A549 treated with GW870086 at 1 μM for 4 hours (cell line): ENCODE measurements at places on chromosomes 7 and 10. TPM values are rescaled to one million over a fixed set of nuclear protein-coding genes. Genes with fewer than 3 reads are reported as not detected.

Gene ANKRD30A
- total RNA-seq: 0.31 to 1.2 TPM (median 0.57 TPM) in 5 replicates

Gene CHRM2
- not detected in 5 replicates for total RNA-seq

Gene OR9A2
- not detected in 5 replicates for total RNA-seq

Gene MEOX2
- not detected in 5 replicates for total RNA-seq

Gene LARP4B
- total RNA-seq: 30.7 to 37.6 TPM (median 37.2 TPM) in 5 replicates

Gene MALRD1
- not detected in 5 replicates for total RNA-seq

Gene PTPN20
- 3.7 to 4.7 TPM (median 4.1 TPM) in 5 replicates for total RNA-seq

Gene GDF2
- total RNA-seq: not detected in 5 replicates

Gene SPACDR
- total RNA-seq: 0.65 to 1.3 TPM (median 0.70 TPM) in 5 replicates

Gene OR2A12
- not detected in 5 replicates for total RNA-seq

Gene EPO
- 0.09 TPM in 1 of 5 replicates, not detected in the others for total RNA-seq

Gene TCAF1
- 12.6 to 21.0 TPM (median 16.3 TPM) in 5 replicates for total RNA-seq

Gene TLX1
- total RNA-seq: not detected in 5 replicates

Gene GPRIN2
- total RNA-seq: 30.6 to 40.9 TPM (median 37.8 TPM) in 5 replicates

Gene ARHGAP19
- 4.8 to 5.7 TPM (median 5.2 TPM) in 5 replicates for total RNA-seq

Gene AGFG2
- 16.6 to 27.4 TPM (median 25.2 TPM) in 5 replicates for total RNA-seq

Gene CCAR1
- total RNA-seq: 54.7 to 63.7 TPM (median 61.3 TPM) in 5 replicates

Gene CCNJ
- 5.0 to 7.5 TPM (median 7.2 TPM) in 5 replicates for total RNA-seq

Gene CFAP69
- 1.8 to 3.3 TPM (median 1.9 TPM) in 5 replicates for total RNA-seq

Gene HMX2
- 0.14 to 0.25 TPM in 2 of 5 replicates, not detected in the others for total RNA-seq

Gene TBC1D12
- total RNA-seq: 4.6 to 5.9 TPM (median 5.4 TPM) in 5 replicates

Gene HOXA6
- total RNA-seq: 0.83 to 2.2 TPM (median 1.5 TPM) in 5 replicates

Gene PALD1
- total RNA-seq: 5.5 to 7.3 TPM (median 6.8 TPM) in 5 replicates

Gene EGR2
- 0.21 to 0.71 TPM (median 0.44 TPM) in 5 replicates for total RNA-seq

Gene SEMA3E
- total RNA-seq: 1.9 to 2.6 TPM (median 2.0 TPM) in 5 replicates

Gene CYP3A4
- 0.06 to 0.09 TPM in 2 of 5 replicates, not detected in the others for total RNA-seq

Gene LRRC4
- not detected in 5 replicates for total RNA-seq

Gene PRLHR
- total RNA-seq: not detected in 5 replicates

Gene GET4
- 46.5 to 68.4 TPM (median 59.3 TPM) in 5 replicates for total RNA-seq

Gene TEX47
- total RNA-seq: not detected in 5 replicates
